ENCODE measurements at places on chromosomes 3 and 15. TPM values are rescaled to one million over a fixed set of nuclear protein-coding genes. Genes with fewer than 3 reads are reported as not detected.

Gene ADGRG7
- not detected for polyA plus RNA-seq

Gene CATSPER2
- polyA plus RNA-seq = 1.4 TPM

Gene TMEM266
- not detected for polyA plus RNA-seq

Gene ST8SIA2
- 0.46 TPM for polyA plus RNA-seq

Gene MEGF11
- not detected for polyA plus RNA-seq

Gene CPB1
- not detected for polyA plus RNA-seq

Gene SPESP1
- 2.0 TPM for polyA plus RNA-seq

Gene IGSF10
- not detected for polyA plus RNA-seq

Gene KLF15
- 2.8 TPM for polyA plus RNA-seq

Gene CGNL1
- polyA plus RNA-seq = 6.9 TPM

Gene RBP2
- polyA plus RNA-seq = not detected

Gene CFAP20DC
- polyA plus RNA-seq = 0.92 TPM

Gene FAH
- 18.7 TPM for polyA plus RNA-seq

Gene ZNF80
- not detected for polyA plus RNA-seq

Gene B3GNT5
- polyA plus RNA-seq = 4.1 TPM

Gene LRRC31
- polyA plus RNA-seq = not detected

Gene SLC15A2
- 0.14 TPM for polyA plus RNA-seq
